Activated naive CD8-positive, alpha-beta T cell treated with anti-CD3 and anti-CD28 coated beads for 36 hours (primary cell): ENCODE measurements at places on chromosomes 3 and 15.
A peak's percentile ranks its signal among the peaks of the same experiment; 100 is the strongest.

- H3K4me1 ChIP-seq, result peaks cover 10% of the 10 kb centered on the region
- no peak for DNase-seq
- H3K27me3 ChIP-seq, result no peaks in the 10 kb centered on the region
- no peak overlapping the region for H3K4me3 ChIP-seq
These were observed 28.8 kb downstream of the NUP210 start for GRCh38 chr3:13391308-13391707.

DNA sequence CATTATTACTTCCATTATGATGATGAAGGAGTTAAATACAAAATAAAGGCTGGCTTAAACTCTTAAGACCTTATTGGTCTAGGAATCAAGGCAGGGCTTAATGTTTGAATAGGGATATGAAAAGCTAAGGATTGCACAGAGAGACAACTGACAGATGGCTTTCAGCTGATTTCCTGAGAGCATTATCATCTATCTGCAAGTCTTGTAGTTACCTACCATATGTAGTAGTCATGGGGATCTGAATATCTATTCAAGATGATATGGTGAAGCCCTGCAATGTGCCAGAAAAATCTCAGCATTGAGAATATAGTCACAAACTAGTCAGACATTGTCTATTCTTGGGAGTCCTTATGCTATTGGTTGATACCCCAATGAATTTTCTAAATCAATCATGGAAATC is 47.5 kb upstream of the CHMP2B start:
- no peaks in the 10 kb centered on the region for H3K4me1 ChIP-seq
- no peak overlapping the region for H3K4me3 ChIP-seq
- no peak overlapping the region for H3K27ac ChIP-seq

GRCh38 chr3:124862006-124862405 is 25.2 kb downstream of the ITGB5 start:
- H3K36me3 ChIP-seq, result no peaks in the 10 kb centered on the region
- H3K4me3 ChIP-seq, result no peak overlapping the region
- H3K27me3 ChIP-seq, result peaks cover 9% of the 10 kb centered on the region
- H3K4me1 ChIP-seq, result no peaks in the 10 kb centered on the region
- no peak for DNase-seq
- no peak overlapping the region for H3K27ac ChIP-seq

DNA sequence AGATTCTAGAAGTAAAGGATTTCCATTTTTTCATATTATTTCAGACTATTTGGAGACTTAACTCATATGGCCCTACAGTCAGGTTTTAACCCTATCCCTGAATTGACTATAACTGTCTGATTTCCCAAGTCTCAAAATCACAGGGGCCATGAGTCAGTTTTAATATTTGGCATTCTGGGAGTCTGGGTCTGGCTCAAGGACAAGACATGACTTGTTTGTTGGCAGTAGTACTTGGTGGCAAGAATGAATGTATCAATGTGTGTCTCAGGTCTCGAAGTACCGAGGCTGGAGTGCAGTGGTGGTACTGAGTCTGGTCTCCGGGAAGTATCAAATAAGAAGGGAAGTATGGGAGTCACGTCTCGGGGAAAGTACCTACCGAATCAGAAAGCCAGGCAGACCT is 10.8 kb downstream of the UMPS start:
- H3K4me1 ChIP-seq, result peaks cover 13% of the 10 kb centered on the region
- H3K27me3 ChIP-seq, result no peaks in the 10 kb centered on the region
- H3K36me3 ChIP-seq, result peaks cover 24% of the 10 kb centered on the region
- no peak for DNase-seq
- H3K27ac ChIP-seq, result no peak overlapping the region

GRCh38 chr15:74845208-74845568 is 2.2 kb upstream of the ULK3 start:
- no peaks in the 10 kb centered on the region for H3K27me3 ChIP-seq
- H3K36me3 ChIP-seq, result peaks cover 18% of the 10 kb centered on the region
- peak; percentile 53 for DNase-seq
- peaks cover 40% of the 10 kb centered on the region for H3K4me1 ChIP-seq

GRCh38 chr15:52006702-52007340 is 12.2 kb upstream of the MAPK6 start:
- no peaks in the 10 kb centered on the region for H3K36me3 ChIP-seq
- H3K27me3 ChIP-seq, result no peaks in the 10 kb centered on the region

- no peaks in the 10 kb centered on the region for H3K27me3 ChIP-seq
- DNase-seq, result no peak
- H3K4me1 ChIP-seq, result peaks cover 63% of the 10 kb centered on the region
- no peak overlapping the region for H3K4me3 ChIP-seq
- peak overlapping the region; percentile 58 for H3K27ac ChIP-seq
These were observed 598.6 kb downstream of the FOXP1 start for GRCh38 chr3:70984776-70985482.

GRCh38 chr15:55823191-55823670 is 80.3 kb upstream of the PRTG start:
- H3K36me3 ChIP-seq, result no peaks in the 10 kb centered on the region
- no peak for DNase-seq
- H3K4me1 ChIP-seq, result no peaks in the 10 kb centered on the region
- no peak overlapping the region for H3K27ac ChIP-seq
- no peak overlapping the region for H3K4me3 ChIP-seq

- no peak overlapping the region for H3K27ac ChIP-seq
- DNase-seq, result no peak
- H3K4me1 ChIP-seq, result peaks cover 8% of the 10 kb centered on the region
- no peak overlapping the region for H3K4me3 ChIP-seq
- peaks cover 8% of the 10 kb centered on the region for H3K36me3 ChIP-seq
These were observed 2.5 kb downstream of the AP4E1 start for GRCh38 chr15:50911001-50911400.

DNA sequence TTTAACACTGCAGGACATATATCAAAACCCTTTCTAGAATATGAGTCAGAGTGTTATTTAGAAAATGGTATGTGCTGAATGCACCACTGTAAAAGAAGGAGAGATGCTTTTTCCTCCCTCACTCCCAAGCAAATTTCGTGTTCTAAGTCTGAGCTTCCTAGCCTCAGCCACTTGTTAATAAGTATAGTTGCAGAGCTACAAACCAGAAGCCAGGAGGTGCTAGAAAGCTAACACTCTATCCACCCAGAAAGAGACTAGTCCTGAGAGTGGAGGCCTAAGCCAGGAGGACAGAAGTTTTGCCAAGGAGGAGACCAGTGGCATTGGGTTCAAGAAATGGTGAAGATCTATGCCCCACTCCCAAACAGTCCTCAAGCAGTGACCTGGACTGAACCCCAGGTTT is 40.5 kb upstream of the GYG1 start:
- no peak for DNase-seq

GRCh38 chr3:194470615-194471014 is 16.2 kb downstream of the ATP13A3 start:
- no peak for DNase-seq
- no peaks in the 10 kb centered on the region for H3K27me3 ChIP-seq
- H3K36me3 ChIP-seq, result peaks cover 3% of the 10 kb centered on the region
- no peak overlapping the region for H3K27ac ChIP-seq
- no peak overlapping the region for H3K4me3 ChIP-seq

GRCh38 chr3:60192297-60193114 is 1058.7 kb downstream of the FHIT start:
- peak overlapping the region; percentile 12 for H3K27ac ChIP-seq
- H3K4me1 ChIP-seq, result peaks cover 20% of the 10 kb centered on the region
- DNase-seq, result peak; percentile 11

DNA sequence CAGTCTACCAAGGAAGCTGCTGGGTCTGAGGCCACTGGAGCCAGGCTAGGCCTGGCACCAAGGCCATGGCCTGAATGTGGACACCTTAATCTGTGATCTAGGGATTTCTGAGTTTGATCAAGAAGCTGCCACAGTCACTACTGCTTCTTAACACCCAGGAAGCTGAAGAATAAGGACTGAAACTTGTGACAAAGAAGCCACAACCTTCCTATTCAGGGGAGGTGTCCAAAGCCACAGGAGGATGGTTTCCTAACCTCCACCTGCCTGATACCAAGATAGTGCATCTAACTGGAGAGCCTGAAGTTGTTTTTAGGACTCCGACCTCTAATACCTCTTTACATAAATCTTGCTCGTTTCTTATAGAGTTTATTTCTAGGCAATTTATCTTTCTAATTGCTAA is 5.5 kb upstream of the ANO10 start:
- peaks cover 24% of the 10 kb centered on the region for H3K4me1 ChIP-seq
- H3K27ac ChIP-seq, result no peak overlapping the region
- peaks cover 4% of the 10 kb centered on the region for H3K36me3 ChIP-seq
- H3K4me3 ChIP-seq, result no peak overlapping the region

- H3K4me3 ChIP-seq, result no peak overlapping the region
- H3K36me3 ChIP-seq, result peaks cover 15% of the 10 kb centered on the region
- DNase-seq, result no peak
- H3K4me1 ChIP-seq, result peaks cover 5% of the 10 kb centered on the region
These were observed 64.5 kb downstream of the NPTN start for GRCh38 chr15:73568564-73569280.

DNA sequence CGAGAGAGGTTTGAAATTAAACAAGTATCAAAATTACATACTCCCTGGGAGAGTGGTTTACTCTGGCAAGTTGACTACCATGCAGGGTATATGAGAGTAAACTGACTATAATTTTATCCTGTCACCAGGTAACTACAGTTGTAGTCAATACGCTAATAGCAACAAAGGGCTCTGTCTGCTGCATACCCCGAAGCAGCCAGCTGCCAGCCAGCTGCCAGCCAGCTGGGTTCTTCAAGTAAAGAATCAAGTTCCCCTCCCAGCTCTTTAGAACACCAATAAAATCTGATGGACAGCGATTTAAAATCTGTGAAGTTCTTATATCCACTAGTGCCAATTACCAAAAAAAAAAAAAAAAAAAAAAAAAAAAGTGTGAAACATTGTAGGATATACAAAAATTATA is 417.7 kb upstream of the CFAP20DC start:
- H3K27me3 ChIP-seq, result no peaks in the 10 kb centered on the region
- peaks cover 20% of the 10 kb centered on the region for H3K4me1 ChIP-seq
- peaks cover 9% of the 10 kb centered on the region for H3K36me3 ChIP-seq
- no peak for DNase-seq
- H3K4me3 ChIP-seq, result no peak overlapping the region

DNA sequence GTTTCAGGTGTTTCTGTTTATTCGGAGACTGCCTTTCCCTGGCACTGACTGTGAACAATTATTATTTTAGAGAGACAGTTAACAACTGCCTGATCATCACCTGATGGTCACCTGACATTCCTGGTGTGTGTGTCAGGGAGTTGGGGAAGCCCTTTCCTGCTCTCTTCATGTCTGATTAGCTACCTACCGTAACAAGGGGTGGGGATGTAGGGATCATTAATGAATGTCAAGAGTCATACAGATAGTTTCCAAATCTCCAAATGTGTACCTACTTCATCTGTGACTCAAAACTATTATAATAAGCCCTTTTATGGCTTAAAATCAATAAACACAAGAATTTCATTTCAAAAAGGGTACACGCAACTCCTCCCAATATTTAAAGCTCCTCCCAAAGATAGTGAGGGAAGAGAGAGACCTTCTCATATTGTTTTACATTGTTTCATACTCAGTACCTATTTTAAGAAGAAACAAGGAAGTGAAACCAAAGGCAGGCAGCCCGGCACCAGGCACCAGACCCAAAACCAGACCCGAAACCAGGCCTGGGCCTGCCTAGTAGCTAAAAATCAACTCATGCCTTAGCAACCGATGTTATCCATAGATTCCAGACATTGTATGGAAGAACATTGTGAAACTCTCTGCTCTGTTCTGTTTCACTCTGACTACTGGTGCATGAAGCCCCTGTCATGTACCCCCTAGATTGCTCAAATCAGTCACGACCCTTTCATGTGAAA is 844.9 kb upstream of the ALCAM start:
- H3K27ac ChIP-seq, result no peak overlapping the region
- H3K4me1 ChIP-seq, result no peaks in the 10 kb centered on the region
- H3K27me3 ChIP-seq, result no peaks in the 10 kb centered on the region
- DNase-seq, result no peak

DNA sequence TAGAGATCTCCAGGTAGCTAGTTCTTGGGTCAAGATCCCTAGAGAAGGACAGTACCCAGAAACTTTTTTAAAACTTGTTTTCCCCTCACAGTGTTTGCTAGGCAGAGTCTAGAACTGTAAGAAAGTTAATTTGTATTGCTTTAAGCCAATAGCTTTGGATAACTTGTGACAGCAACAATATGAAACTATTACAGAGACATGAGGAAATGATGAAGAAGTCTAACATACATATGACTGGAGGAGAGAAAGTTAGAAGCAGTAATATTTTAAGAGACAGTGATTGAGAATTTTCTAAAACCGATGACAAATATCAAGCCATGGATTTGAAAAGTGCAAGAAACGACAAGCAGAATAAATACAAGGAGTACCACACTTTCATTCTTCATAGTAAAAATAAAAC is 10.0 kb downstream of the HMG20A start:
- no peak overlapping the region for H3K4me3 ChIP-seq
- H3K27ac ChIP-seq, result peak overlapping the region; percentile 47
- peaks cover 43% of the 10 kb centered on the region for H3K4me1 ChIP-seq
- DNase-seq, result no peak

DNA sequence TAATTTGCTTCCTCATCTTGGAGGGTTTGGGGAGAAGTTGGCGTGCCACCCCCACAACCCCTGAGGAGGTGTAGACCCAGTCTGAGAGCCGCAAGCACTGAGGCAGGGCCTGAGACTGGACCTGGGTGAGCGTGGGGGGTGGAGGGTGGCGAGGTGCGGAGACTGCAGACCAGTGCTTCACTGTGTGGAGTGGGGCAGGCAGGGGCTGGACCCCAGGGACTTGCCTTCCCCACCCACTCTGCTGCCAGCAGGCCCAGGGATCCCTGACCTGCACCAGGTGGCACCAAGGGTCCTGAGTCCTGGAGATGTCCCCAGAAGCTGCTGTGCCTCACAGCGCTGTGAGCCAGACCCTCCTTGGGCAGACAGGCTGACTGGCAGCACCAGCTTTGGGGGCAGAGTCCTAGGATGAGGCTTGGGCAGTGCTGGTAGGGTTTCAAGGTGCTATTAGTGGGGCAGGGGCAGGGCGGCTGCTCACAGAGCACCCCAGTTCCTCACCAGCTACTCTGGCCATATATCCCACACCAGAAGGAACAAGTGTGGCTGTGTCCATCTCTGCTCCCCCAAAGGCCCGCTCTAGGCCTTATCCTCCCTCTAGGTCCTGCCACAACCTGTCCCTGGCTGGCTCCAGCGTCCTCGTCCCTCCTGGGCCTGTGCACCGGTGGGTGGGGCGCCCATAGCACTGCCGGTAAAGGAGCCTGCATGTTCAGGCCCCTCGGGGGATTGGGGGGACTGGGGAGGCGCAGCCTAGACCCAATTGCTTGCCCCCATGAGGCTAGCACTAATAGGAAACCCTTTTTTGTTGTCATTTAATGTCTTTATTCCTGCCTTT is 11.8 kb downstream of the ZBTB47 start:
- H3K27me3 ChIP-seq, result no peaks in the 10 kb centered on the region
- no peak for DNase-seq
- no peaks in the 10 kb centered on the region for H3K4me1 ChIP-seq
- no peaks in the 10 kb centered on the region for H3K36me3 ChIP-seq
- no peak overlapping the region for H3K4me3 ChIP-seq

- H3K4me3 ChIP-seq, result peak overlapping the region; percentile 87
- H3K27me3 ChIP-seq, result peaks cover 4% of the 10 kb centered on the region
- peak overlapping the region; percentile 94 for H3K27ac ChIP-seq
- peaks cover 17% of the 10 kb centered on the region for H3K36me3 ChIP-seq
These were observed 2.6 kb upstream of the FOXP1 start for GRCh38 chr3:71585887-71586809.

GRCh38 chr3:197957790-197958133 is 2.3 kb upstream of the LMLN start:
- no peak for DNase-seq
- no peak overlapping the region for H3K4me3 ChIP-seq
- peaks cover 59% of the 10 kb centered on the region for H3K36me3 ChIP-seq
- H3K4me1 ChIP-seq, result peaks cover 75% of the 10 kb centered on the region
- peak overlapping the region; percentile 36 for H3K27ac ChIP-seq

GRCh38 chr3:5709714-5710113 is 522.2 kb downstream of the EDEM1 start:
- no peaks in the 10 kb centered on the region for H3K27me3 ChIP-seq
- DNase-seq, result no peak
- no peak overlapping the region for H3K27ac ChIP-seq
- no peaks in the 10 kb centered on the region for H3K36me3 ChIP-seq
- H3K4me3 ChIP-seq, result no peak overlapping the region
